Foreskin fibroblast (primary cell): ENCODE measurements at places on chromosomes 16 and 17.

- peak; percentile 56 for DNase-seq
These were observed 542 bp downstream of the CBX4 start for GRCh38 chr17:79838522-79839274.

GRCh38 chr17:54982399-54982798 is 13.8 kb downstream of the STXBP4 start:
- peak; percentile 60 for DNase-seq

DNA sequence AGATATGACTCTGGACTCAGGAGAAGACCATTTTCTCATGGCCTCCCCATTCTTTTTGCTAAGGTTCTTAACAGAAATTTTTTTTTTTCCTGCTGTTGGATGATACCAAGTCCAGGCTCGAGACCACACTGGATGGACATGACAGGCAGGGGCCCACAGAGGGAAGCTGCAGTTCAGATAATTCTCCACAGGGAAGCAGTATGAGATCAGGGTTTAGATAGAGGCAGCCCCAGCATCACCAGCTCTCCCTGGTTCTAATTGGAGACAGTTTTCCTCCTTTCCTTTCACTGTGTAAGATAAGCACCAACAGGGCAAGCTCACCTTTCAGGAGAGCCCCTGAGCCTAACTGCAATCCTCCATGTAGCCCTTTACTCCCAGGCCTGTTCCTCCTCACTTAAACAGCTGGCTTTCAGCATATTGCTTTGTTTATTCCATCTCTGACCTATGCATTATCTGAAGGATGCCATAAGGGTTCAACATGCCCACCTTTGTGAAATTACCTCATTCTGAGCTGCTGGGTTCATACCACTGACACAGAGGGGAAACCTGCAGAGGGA is 108.1 kb downstream of the SNX11 start:
- DNase-seq, result peak; percentile 12

DNA sequence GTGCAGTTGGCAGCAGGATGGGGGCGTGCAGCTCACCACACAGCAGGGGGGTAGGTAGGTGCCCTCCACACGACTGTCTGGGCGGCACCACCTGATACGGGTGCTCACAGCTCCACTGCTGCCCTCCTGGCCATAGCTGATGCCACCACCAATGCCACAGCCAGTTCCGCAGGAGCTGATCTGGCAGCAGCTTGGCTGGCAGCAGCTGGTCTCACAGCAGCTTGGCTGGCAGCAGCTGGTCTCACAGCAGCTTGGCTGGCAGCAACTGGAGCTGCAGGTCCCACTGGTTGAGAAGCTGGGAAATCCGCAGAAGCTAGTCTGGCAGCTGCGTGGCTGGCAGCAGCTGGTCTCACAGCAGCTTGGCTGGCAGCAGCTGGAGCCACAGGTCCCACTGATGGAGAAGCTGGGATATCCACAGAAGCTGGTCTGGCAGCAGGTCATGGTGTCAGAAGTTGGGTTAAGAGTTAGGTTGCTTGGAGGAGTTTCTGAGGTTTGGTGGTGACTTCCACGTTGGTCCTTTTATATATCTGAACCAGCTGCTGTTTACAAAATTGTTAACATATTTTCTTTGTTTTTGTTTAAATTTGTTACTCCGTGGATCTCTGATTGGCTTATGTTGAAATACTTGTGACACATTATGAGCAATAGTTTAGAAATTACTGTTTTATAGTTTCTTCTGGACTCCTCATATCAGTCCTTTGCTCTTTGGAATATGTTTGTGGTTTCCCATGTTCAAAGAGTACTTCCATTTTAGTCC is at the start of gene KRTAP1-5:
Gene KRTAP1-5, minus strand, starts transcription at position 494 of the 757 bp plus-strand sequence. Its CDS starts 53 bp downstream, at position 441.
- DNase-seq, result peak; percentile 83

- no peak for DNase-seq
These were observed 29.3 kb downstream of the SREBF1 start for GRCh38 chr17:17807440-17807839.

GRCh38 chr16:59342669-59343068 is 608.6 kb upstream of the GOT2 start:
- no peak for DNase-seq

GRCh38 chr17:55093353-55093752 is 124.8 kb downstream of the STXBP4 start:
- DNase-seq, result no peak

DNA sequence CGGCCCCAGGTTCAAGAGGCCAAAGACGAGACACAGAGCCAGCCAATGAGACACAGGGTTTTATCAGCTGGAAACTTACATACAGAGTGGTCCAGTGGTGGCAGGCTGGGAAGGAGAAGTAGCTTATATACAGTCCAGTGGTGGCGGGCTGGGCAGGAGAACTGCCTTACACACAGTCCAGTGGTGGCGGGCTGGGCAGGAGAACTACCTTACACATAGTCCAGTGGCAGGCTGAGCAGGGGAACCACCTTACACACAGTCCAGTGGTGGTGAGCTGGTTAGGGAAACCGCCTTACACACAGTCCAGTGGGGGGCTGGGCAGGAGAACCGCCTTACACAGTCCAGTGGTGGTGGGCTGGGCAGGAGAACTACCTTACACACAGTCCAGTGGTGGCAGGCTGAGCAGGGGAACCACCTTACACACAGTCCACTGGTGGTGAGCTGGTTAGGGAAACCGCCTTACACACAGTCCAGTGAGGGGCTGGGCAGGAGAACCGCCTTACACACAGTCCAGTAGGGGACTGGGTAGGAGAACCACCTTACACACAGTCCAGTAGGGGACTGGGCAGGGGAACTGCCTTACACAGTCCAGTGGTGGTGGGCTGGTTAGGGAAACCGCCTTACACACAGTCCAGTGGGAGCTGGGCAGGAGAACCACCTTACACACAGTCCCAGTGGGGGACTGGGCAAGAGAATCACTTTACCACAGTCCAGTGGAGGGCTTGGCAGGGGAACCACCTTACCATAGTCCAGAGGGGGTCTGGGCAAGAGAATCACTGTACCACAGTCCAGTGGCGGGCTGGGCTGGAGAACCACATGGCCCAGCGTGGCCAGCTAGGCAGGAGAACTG is 90.9 kb downstream of the GAS7 start:
- DNase-seq, result no peak

GRCh38 chr17:44766409-44767038 is 7.7 kb downstream of the ADAM11 start:
- no peak for DNase-seq

GRCh38 chr17:68384471-68384870 is 72.8 kb downstream of the WIPI1 start:
- peak; percentile 29 for DNase-seq

DNA sequence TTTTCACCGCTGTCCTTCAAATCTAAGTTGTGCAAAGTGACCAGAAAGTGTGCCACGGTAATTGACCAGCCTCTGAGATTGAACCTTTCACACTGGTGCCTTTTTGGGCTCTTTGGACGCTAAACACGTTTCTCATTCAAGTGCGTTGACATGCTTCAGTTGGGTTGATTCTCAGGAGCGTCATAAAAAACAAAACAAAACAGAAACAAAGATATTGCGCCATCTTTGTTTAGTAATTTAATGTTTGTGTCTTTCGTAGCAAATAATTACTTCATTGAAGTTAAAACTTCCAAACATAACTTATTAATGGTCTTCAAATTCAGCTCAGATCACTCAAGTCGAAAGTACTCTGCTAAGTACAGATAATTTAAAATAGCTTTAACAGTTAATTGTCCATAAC is 80.2 kb downstream of the OR1D5 start:
- no peak for DNase-seq

DNA sequence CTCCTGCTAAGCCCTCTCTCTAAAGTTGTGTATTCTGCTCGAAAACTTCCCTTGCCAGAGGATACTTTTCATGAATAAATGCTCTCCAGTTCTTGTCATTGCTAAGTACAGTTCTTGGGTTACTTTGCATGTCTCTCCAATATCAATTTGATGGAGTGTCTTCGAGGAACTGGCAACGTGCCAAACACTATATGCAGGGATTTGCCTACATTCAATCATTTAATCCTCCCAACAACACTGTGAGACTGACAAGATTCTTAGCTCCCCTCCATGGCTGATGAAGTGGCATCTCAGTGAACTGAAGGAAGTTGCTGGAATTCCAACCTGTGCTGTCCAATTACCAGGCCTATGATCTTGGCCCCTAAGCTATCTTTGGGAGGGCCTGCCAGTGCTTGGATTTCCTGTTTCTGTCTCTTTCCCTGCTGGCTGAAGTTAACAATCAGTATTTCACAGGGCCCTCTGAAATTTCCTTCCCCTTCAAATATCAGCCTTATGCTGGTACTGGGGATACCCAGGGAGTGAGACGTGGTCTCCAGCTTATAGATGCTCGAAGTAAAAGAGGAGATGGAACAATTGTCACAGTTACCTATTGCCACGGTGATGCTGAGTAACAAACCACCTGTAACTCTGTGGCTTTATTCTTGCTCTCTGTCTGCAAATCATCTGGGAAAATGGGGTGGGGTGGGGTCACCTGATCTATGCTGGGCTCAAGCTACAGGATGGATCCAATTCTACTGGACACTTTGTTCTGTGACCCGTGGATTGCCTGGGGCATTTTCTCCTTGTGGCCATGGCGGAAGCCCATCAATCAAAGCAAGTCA is 19.4 kb upstream of the CRISPLD2 start:
- no peak for DNase-seq

- no peak for DNase-seq
These were observed 17.7 kb downstream of the BRD7 start for GRCh38 chr16:50351116-50351515.

- no peak for DNase-seq
These were observed 618 bp downstream of the CCDC78 start for GRCh38 chr16:725463-726187.

DNA sequence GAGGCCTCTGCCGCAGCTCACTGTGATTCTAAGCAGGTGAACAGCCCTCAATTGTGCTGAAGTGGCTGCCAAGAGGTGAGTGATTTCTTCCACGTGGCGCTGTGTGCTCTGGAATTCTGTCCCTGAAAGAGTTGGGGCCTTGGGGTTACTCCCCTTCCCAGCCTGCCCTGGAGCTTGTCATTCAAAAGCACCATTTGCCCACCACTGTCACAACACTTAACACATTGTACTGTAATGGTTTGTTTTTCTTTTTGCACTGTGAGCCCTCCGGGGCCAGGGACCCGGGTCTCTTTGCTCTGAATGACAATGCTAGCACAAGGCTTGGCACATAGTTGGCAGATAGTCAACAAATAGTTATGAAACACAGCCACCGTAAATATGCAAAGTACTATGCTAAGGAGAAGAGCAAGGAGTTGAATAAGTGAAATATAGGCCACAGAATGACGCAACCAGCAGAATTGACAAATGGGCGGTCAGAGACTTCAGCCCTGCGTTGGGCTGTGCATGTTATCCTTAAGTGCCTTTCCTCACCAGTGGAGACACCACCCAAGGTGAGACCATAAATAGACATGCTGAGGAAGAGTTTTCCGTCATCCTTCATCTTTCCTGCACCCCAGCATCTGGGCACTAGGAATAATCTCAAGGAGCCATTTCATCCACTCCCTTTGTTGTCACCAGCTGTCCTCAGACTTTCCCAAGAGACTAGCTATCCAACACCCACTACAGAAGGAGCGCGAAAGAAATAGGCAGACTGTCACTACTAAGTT is 112.0 kb upstream of the DNAH9 start:
- DNase-seq, result no peak

- no peak for DNase-seq
These were observed 18.8 kb downstream of the HS3ST3A1 start for GRCh38 chr17:13582776-13583547.

DNA sequence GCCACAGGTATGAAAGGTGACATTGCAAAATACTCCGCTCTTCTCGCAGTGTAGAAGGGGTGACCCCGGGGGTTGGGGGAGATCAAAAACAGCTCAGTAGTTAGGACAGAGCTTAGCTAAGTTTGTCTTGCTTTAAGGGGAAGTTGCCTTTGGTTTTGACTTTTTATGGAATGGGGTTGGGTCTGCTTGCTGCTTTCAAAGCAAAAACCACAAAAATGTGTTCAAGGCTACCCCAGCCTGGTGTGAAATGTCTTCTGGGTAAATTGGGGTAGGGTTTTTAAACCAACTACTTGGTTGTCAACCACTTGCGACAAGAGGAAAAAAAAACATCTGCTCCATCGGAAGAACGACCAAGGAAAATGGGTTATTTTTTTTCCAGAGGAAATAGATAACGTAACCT is 6.2 kb downstream of the FUS start:
- DNase-seq, result no peak

DNA sequence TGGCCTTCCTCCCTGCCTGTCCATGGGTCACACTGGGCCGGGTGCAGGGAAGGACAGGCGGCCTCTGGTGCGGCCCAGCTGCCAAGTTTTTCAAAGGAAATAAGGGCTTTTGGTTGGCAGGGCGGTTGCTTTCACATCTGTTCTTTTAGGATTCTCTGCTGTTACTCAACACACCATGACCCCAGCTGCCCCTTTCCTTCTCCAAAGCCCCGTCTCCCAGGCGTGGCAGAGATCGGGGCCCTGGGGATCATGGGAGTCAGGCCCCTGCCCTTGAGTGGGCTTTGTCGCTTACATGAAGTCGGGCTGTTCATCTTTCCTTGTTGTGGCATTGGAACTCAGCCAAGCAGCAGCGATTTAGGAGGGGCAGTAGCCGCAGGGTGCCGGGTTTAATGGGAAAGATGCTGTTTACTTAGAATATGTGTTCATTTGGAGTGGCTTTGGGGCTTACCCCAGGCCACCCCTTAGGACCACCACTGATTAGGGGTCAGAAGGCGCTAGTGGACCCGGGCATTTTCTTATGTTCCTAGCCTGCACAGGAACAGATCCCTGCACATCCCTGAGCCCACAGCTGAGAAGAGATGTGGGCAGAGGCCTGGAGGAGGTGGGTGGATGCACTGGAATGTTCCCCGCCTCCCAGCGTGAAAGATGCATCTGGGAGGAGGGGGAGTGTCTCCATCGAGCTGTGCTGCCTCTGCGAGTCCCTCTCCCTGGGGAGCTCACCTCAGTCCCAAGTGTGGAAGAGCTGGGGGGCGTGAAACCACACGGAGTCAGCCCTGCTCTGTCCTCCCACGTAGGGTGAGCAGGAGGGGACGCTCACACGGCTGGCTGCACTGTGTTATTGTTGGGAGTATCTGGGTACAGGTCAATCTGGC is 6.8 kb upstream of the ADCY7 start:
- peak; percentile 81 for DNase-seq

DNA sequence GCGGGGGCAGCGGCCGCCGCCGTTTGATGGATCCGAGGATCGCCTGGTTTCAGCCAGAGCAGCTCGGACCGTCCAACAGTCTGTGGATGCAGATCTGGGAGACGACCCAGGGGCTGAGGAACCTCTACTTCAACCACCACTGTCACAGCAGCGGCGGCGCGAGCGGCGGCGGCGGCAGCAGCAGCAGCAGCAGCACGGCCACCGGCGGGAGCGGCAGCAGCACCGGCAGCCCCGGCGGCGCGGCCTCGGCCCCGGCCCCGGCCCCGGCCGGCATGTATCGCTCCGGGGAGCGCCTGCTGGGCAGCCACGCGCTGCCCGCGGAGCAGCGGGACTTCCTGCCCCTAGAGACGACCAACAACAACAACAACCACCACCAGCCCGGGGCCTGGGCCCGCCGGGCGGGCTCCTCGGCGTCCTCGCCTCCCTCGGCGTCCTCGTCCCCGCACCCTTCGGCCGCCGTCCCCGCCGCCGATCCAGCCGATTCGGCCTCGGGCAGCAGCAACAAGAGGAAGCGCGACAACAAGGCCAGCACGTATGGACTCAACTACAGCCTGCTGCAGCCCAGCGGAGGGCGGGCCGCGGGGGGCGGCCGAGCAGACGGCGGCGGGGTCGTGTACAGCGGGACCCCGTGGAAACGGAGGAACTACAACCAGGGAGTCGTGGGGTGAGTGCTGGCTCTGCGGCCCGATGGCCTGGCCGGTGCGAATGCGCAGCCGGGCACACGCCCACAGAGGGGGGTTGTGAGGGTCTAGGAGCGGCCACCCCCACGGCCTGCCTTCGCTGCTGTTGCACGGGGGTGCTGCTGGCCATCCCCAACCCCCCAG is 702 bp downstream of the TENT4B start:
- DNase-seq, result no peak

GRCh38 chr17:2542456-2542855 is 30.8 kb upstream of the METTL16 start:
- DNase-seq, result no peak

- no peak for DNase-seq
These were observed 177.1 kb downstream of the HS3ST4 start for GRCh38 chr16:25868706-25869370.
